Stomach (tissue), 19 donors: ENCODE measurements at places on chromosomes 2 and 18. TPM values are rescaled to one million over a fixed set of nuclear protein-coding genes. Genes with fewer than 3 reads are reported as not detected.
A peak's percentile ranks its signal among the peaks of the same experiment; 100 is the strongest.

GRCh38 chr2:233847248-233847898, 7.0 kb downstream of the HJURP start:
- H3K4me1 ChIP-seq = no peaks in the 10 kb centered on the region
- no peak for DNase-seq
- no peak overlapping the region for H3K4me3 ChIP-seq
- peaks cover 13% of the 10 kb centered on the region for H3K27me3 ChIP-seq
- no peaks in the 10 kb centered on the region for H3K36me3 ChIP-seq
- no peak overlapping the region for H3K27ac ChIP-seq

- no peak overlapping the region for H3K4me3 ChIP-seq
- H3K27ac ChIP-seq = no peak overlapping the region
- no peak for DNase-seq
- no peaks in the 10 kb centered on the region for H3K36me3 ChIP-seq
- H3K4me1 ChIP-seq = no peaks in the 10 kb centered on the region
Observed at GRCh38 chr18:11828786-11829432, 22.3 kb upstream of the CHMP1B start.

- no peaks in the 10 kb centered on the region for H3K4me1 ChIP-seq
- H3K27ac ChIP-seq = no peak overlapping the region
- H3K36me3 ChIP-seq = no peaks in the 10 kb centered on the region
- no peaks in the 10 kb centered on the region for H3K27me3 ChIP-seq
- DNase-seq = peak; percentile 4
Observed at GRCh38 chr2:192419786-192420185, 225.1 kb upstream of the TMEFF2 start.

- no peak for DNase-seq
- H3K36me3 ChIP-seq = no peaks in the 10 kb centered on the region
- H3K4me1 ChIP-seq = peaks cover 39% of the 10 kb centered on the region
- no peak overlapping the region for H3K27ac ChIP-seq
- no peaks in the 10 kb centered on the region for H3K27me3 ChIP-seq
Observed at GRCh38 chr2:64863097-64863820, 125.9 kb upstream of the SLC1A4 start.

GRCh38 chr2:1233281-1233680, 180.0 kb upstream of the TPO start:
- H3K27me3 ChIP-seq = no peaks in the 10 kb centered on the region
- no peak overlapping the region for H3K27ac ChIP-seq
- H3K4me3 ChIP-seq = no peak overlapping the region
- no peaks in the 10 kb centered on the region for H3K4me1 ChIP-seq

- no peaks in the 10 kb centered on the region for H3K27me3 ChIP-seq
- no peaks in the 10 kb centered on the region for H3K4me1 ChIP-seq
- H3K36me3 ChIP-seq = no peaks in the 10 kb centered on the region
Observed at GRCh38 chr2:71800851-71801250, 346.8 kb downstream of the CYP26B1 start.

- H3K27ac ChIP-seq = no peak overlapping the region
- no peaks in the 10 kb centered on the region for H3K27me3 ChIP-seq
- peaks cover 20% of the 10 kb centered on the region for H3K4me1 ChIP-seq
- H3K4me3 ChIP-seq = no peak overlapping the region
- peaks cover 60% of the 10 kb centered on the region for H3K36me3 ChIP-seq
- DNase-seq = peak; percentile 28
Observed at GRCh38 chr2:11819235-11819729, 72.8 kb downstream of the LPIN1 start.

- no peak for DNase-seq
- no peaks in the 10 kb centered on the region for H3K4me1 ChIP-seq
- no peaks in the 10 kb centered on the region for H3K27me3 ChIP-seq
- no peak overlapping the region for H3K4me3 ChIP-seq
Observed at GRCh38 chr2:69203166-69203985, 183.7 kb downstream of the GFPT1 start.

DNA sequence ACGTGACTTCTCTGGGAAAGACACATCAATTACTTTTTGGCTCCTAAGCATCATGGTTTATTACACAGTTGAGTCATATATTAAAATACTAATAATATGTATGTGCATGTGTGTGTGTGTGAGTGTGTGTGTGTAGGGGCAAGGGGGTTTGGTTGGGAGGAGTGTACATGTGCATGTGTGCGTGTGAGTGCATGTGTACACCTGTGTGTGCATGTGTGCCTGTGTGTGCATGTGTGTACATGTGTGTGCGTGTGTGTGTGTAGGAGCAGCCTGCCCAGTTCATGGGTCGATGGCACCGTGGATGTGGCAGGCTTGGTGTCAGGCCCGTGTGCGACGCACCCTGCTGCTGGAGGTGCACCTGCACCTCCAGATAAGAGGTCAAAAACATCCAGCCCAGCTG, 99.0 kb upstream of the SNTG2 start:
- no peaks in the 10 kb centered on the region for H3K4me1 ChIP-seq
- H3K27ac ChIP-seq = no peak overlapping the region
- no peaks in the 10 kb centered on the region for H3K27me3 ChIP-seq
- H3K4me3 ChIP-seq = no peak overlapping the region
- H3K36me3 ChIP-seq = no peaks in the 10 kb centered on the region
- DNase-seq = no peak

DNA sequence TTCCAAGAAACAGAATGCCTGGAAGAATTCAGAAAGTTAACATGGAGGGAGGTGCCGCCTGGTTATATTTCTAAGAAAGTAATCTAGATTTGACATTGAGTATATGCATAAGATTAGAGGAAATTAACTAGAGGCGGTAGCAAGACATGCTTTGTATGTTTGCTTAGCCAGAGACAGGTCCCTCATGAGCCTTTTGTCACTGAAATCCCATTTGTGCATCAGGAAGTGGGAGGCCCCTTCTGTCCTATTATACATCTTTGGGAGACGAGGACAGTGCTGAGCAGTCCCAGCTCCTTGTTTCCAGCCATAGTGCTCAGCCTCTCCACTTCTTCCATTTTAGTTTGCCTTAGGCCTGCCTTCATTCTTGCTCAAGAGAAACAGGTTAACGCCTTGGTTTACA, 115.4 kb upstream of the LHCGR start:
- no peak overlapping the region for H3K27ac ChIP-seq
- DNase-seq = no peak
- no peaks in the 10 kb centered on the region for H3K27me3 ChIP-seq
- H3K4me3 ChIP-seq = no peak overlapping the region
- no peaks in the 10 kb centered on the region for H3K36me3 ChIP-seq
- no peaks in the 10 kb centered on the region for H3K4me1 ChIP-seq

- no peaks in the 10 kb centered on the region for H3K36me3 ChIP-seq
- H3K4me3 ChIP-seq = no peak overlapping the region
- no peaks in the 10 kb centered on the region for H3K4me1 ChIP-seq
- no peak for DNase-seq
Observed at GRCh38 chr18:33161131-33161530, 279.4 kb downstream of the CCDC178 start.

DNA sequence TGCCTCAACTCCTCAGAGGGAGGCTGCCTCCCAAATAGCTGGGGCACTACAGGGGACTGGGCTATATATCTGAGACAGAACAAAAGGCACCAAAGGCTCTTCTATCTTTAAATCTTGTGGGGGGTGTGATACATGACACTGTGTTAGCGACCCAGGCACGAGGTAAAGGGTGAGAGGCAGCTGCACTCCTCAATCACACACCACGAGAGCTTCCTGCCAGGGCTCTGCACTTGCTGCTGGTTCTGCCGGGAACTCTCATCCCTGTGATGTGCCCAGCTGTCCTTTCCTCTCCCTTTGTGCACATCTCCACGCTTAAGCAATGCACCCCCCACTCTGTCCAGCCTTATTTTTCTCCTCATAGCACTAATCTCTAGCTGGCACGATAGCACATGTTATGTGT, 32.4 kb downstream of the NPC1 start:
- no peaks in the 10 kb centered on the region for H3K4me1 ChIP-seq
- no peak overlapping the region for H3K27ac ChIP-seq
- DNase-seq = no peak
- H3K27me3 ChIP-seq = no peaks in the 10 kb centered on the region

DNA sequence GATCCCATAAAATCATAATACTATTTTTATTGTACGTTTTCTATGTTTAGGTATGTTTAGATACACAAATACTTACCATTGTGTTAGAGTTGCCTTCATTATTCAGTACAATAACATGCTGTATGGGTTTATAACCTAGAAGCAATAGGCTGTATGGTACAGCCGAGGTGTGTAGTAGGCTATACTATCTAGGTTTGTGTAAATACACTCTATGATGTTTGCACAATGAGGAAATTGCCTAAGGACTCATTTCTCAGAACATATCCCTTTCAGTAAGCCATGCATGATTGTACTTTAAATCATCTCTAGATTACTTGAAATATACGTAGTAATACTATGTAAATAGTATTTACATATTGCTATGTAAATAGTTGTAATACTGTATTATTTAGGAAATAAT, 156.7 kb downstream of the CDCA7 start:
- no peaks in the 10 kb centered on the region for H3K4me1 ChIP-seq
- H3K36me3 ChIP-seq = no peaks in the 10 kb centered on the region

- H3K4me3 ChIP-seq = no peak overlapping the region
- H3K36me3 ChIP-seq = no peaks in the 10 kb centered on the region
- no peaks in the 10 kb centered on the region for H3K27me3 ChIP-seq
Observed at GRCh38 chr2:177010861-177011260, 201.7 kb upstream of the HNRNPA3 start.

HNMT gene
- total RNA-seq = 11.2 TPM

AQP12B gene
- total RNA-seq = not detected

STARD6 gene
- total RNA-seq = not detected

ATP8B1 gene
- total RNA-seq = 155 TPM

CCDC121 gene
- total RNA-seq = 1.2 TPM
